Bronchial epithelial cell (primary cell): ENCODE measurements at places on chromosomes 13 and 19. TPM values are rescaled to one million over a fixed set of nuclear protein-coding genes. Genes with fewer than 3 reads are reported as not detected.

PLK5 gene
- total RNA-seq, result not detected in 2 replicates

LGALS13 gene
- not detected in 2 replicates for total RNA-seq

ALDH16A1 gene
- 17.5 and 29.2 TPM in 2 replicates for total RNA-seq

C13orf42 gene
- total RNA-seq, result not detected in 2 replicates

SEMA6B gene
- total RNA-seq, result under 0.01 TPM in 1 of 2 replicates, not detected in the other

ZNF83 gene
- 132 and 163 TPM in 2 replicates for total RNA-seq
